ENCODE measurements at places on chromosomes 12 and 14. TPM values are rescaled to one million over a fixed set of nuclear protein-coding genes. Genes with fewer than 3 reads are reported as not detected.

Gene CLEC7A
- 0.43 TPM for total RNA-seq

Gene CORO1C
- total RNA-seq: 221 TPM

Gene MUCL1
- total RNA-seq: not detected

Gene MYH6
- total RNA-seq: not detected

Gene KLC1
- 153 TPM for total RNA-seq

Gene SCAF11
- total RNA-seq: 64.0 TPM

Gene C1RL
- 12.4 TPM for total RNA-seq

Gene TEX52
- under 0.01 TPM for total RNA-seq

Gene RPGRIP1
- total RNA-seq: 0.33 TPM

Gene SERPINA5
- 0.17 TPM for total RNA-seq

Gene LRIG3
- 28.6 TPM for total RNA-seq

Gene TAS2R9
- total RNA-seq: 0.11 TPM

Gene TSHR
- not detected for total RNA-seq

Gene NEMP1
- 3.9 TPM for total RNA-seq

Gene CFAP54
- total RNA-seq: 8.4 TPM

Gene ZNF385A
- total RNA-seq: 1.8 TPM

Gene DNAI7
- total RNA-seq: 0.11 TPM

Gene HNF1A
- not detected for total RNA-seq

Gene FAM181A
- not detected for total RNA-seq

Gene RNASE7
- total RNA-seq: not detected

Gene ZNF410
- 50.7 TPM for total RNA-seq

Gene CHMP4A
- 23.7 TPM for total RNA-seq

Gene PRICKLE1
- 7.6 TPM for total RNA-seq

Gene SDR9C7
- not detected for total RNA-seq

Gene EPYC
- not detected for total RNA-seq

Gene NAP1L1
- total RNA-seq: 147 TPM

Gene PMCH
- not detected for total RNA-seq

Gene HOXC13
- not detected for total RNA-seq

Gene SPX
- total RNA-seq: 0.22 TPM

Gene ETNK1
- total RNA-seq: 73.4 TPM

Gene GLI1
- total RNA-seq: not detected

Data from dermis lymphatic vessel endothelial cell (primary cell).